ENCODE measurements at places on chromosomes 16 and 17. TPM values are rescaled to one million over a fixed set of nuclear protein-coding genes. Genes with fewer than 3 reads are reported as not detected.

Gene RAD51D
- 11.0 TPM for polyA plus RNA-seq

Gene HOXB5
- polyA plus RNA-seq = not detected

Gene PTX4
- polyA plus RNA-seq = not detected

Gene RNF222
- 0.19 TPM for polyA plus RNA-seq

Gene KRT14
- not detected for polyA plus RNA-seq

Gene KRT40
- not detected for polyA plus RNA-seq

Gene KRTAP2-4
- polyA plus RNA-seq = not detected

Gene NPTX1
- not detected for polyA plus RNA-seq

Gene TMEM107
- 30.3 TPM for polyA plus RNA-seq

Gene PPP1R27
- not detected for polyA plus RNA-seq

Gene PDF
- 8.7 TPM for polyA plus RNA-seq

Gene CRYBA1
- polyA plus RNA-seq = not detected

Gene TBC1D3H
- polyA plus RNA-seq = not detected

Data from CD4-positive, CD25-positive, alpha-beta regulatory T cell (primary cell).